ENCODE measurements at places on chromosomes 7 and 10.

DNA sequence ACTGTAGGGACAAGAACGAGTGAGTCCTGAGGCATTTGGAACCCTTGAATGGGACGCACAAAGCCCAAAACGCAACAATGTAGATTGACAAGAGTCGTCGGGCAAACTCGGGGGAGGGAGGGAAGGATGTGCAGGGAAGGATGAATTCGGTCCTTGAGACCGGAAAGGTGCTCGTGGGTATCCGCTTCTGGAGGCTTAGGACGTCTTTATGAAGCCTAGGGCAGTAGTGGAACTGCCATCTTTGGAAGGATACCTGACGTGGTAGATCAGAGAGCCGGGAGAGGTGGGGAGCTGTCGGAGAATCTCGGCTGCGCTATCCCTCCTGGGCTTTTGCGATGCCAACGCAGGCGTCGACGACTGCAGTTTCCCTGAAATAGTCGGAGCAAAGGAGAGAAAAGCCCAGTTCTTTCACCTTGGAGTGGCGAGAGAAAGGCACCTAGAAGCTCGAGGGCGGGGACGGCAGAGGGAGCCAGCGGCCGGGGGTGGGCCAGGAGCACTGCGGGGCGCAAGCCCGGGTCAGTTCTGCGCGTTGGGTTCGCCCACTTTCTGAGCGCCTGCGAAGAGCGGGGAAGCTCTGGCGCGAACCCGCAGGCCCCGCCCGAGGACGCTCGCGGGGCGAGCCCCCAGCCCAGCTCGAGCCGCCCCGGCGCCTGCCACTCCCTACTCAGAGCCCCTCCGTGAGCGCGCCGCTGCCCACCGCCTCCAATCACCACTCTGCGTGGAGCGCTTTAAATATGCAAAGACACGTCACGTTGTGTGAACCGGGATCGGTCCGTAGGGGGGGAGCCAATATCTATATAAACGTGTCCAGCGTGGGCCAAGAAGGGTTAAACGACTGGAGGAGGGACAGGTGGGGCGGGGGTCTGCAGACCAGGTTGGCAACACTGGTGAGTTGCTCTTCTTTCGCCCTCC lies at the start of gene CYP26C1:
TSS of gene CYP26C1 (plus strand) at position 824 of the 912 bp plus-strand sequence. CDS start 466 bp downstream, outside the sequence.
- DNase-seq = no peak

DNA sequence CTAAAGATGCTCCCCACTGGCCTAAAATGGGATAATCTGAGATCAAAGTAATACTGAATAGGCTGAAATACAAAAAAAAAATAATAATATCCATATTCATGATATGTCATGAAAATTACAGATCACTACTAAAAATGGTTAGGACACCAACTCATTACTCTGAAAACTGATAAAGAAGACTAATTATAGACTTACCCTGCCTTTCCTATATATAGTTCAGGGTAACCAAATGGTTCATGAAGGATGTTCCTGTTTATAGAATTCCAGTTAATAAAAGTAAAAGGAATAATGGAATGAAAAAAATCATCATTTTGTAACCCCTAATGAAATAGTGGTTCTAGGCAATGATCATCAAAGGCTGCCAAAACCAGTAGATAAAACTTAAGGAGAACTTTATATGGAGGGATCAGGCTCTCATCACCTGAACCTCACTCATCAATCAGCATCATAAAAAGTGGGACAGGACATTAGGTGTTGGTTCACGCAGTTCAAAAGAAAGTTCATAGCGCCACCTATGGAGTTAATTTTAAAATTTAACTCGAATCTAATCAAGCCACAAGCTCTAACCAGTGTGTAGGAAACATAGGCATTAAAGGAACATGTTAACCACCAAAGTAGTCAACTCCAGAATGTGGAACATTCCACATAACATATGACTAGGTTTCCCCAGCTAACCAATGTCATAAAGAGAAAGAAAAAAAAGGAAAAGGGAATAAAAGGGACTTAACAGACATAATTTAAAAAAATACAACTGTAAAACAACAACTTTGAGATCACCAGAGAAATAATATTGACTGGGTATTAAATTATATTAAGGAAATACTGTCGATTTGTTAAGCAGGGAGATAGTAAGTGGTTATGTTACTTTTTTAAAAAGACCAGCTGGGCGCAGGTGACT lies 35.7 kb downstream of the P4HA1 start:
- DNase-seq = peak; percentile 19

- no peak for DNase-seq
These were observed 422.8 kb downstream of the KCNMA1 start for GRCh38 chr10:77214799-77215198.

DNA sequence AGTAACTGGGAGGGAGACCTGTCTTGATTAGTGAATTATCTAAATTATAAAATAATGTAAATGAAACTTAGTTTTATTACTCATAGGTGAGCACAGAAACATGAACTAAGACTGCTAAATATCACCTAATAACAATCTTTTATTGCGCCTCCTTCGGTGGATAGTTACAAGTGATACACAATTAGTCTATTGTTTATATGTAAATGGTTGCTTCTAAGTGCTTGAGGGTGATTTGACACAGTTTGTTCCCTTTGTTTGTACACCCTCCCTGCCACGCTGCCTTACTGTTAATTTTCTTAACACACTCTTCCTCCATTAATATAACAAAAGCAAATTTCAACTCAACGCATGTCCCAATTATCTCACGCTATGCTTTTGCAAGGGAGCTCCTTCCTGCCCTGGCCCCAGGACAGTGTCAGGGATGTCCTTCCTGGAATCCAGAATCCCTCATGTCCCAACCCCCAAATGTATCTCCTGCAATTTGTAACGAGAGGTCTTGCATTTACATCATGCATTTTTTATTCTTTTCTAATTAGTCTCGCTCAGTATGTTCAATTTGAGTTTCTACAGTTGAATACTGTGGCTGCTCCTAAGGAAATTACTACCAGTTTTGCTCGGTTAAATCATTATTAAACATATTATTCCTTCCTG lies 4.2 kb downstream of the NPSR1 start:
- DNase-seq = no peak

DNA sequence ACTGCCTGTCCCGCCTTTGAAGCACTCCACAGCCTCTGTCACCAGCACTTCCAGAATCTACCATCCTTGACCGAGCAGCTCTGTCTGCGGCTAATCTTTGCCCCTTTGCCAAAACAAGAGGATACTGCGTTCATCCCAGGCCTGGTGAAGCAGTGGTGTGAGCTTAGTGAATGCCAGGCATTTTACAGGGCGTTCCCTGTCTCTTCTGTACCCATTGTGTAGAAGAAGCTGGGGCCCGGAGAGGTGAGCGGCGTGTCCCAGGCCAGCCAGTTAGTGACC lies 61.2 kb downstream of the C10orf105 start:
- no peak for DNase-seq

DNA sequence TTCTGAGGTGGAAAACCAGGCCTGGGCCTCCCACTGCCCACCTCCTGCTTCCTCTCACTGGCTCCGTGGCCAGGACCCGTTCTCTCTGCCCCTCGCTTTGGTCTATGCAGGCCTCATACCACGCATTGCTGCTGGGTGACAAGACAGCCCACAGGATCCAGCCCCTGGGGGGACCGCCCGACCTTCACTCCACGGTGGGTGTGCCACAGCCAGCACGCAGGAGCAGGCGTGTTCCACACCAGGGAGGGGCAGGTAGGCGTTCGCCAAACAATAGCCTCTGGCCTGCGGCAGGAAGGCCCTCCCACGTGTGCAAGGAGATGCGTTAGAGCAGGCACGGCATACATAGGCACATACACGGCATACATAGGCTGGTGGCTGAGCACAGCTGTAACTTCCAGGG lies 233.4 kb downstream of the WDR37 start:
- DNase-seq = no peak

DNA sequence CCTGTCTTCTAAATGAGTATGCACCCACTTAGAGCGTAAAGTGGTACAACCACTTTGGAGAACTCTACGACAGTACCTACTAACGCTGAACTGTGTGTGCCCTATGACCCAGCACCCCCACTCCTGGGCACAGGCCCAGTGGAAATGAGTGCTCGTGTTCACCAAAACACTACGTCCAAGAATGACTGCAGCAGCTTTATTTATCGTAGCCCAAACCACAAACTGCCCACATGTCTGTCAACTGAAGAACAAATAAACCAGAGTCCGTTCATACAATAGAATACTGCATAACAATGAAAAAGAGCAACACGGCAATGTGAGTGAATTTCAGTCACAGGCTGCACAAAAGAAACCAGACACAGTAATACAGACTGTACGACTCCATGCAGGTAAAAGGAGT lies 35.4 kb downstream of the TLL2 start:
- DNase-seq = no peak

- no peak for DNase-seq
These were observed 4.5 kb upstream of the TRAPPC14 start for GRCh38 chr7:100163006-100163531.

- DNase-seq = no peak
These were observed 22.4 kb upstream of the EGFR start for GRCh38 chr7:54996391-54996790.

DNA sequence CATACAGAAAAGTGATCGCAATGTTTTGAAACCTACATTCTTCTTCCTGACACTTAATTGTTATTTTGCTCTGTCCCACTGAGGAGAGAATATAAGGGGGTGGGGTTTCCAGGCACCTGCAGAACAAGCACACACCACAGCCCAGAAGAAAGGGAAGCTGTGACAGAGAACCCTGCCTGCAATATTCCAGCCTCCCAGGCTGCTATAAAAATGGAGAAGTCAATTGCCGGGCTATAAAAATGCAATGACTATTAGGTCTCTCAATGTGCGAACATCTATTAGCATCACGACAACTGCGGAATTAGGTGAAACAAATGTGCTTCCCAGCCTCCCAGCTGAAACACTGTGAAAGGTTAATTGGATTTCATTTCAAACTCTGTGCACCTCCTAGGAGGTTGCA lies 145.3 kb upstream of the FRMD4A start:
- DNase-seq = no peak

All from NCI-H748 treated with DMSO at 0.1 percent for 48 hours (cell line).